NCI-H2081 treated with DMSO at 0.1 percent for 48 hours (cell line): ENCODE measurements at places on chromosomes 16 and 17.

DNA sequence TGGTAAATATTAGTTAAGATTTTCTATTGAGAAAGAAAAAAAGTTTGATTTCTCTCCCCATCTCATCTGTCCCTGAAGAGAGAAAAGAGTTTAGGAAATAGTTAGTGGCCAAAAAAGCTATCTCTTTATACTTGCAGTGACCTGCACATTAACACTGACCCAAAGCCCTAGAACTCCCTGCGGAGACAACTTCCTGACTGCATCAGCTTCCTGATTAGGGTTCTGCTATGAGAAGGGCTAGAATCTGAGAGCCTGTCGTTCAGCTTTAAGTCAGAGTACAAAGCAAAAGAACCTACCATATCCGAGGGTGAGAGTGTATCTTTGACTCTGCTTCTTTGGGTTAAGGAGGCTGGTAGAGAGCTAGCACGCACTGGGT, 24.7 kb downstream of the LIMD2 start:
- DNase-seq: no peak

- no peak for DNase-seq
These were observed 5.6 kb upstream of the HSBP1 start for GRCh38 chr16:83802135-83802534.

GRCh38 chr17:8888704-8889302, 21.3 kb upstream of the PIK3R6 start:
- DNase-seq: no peak

DNA sequence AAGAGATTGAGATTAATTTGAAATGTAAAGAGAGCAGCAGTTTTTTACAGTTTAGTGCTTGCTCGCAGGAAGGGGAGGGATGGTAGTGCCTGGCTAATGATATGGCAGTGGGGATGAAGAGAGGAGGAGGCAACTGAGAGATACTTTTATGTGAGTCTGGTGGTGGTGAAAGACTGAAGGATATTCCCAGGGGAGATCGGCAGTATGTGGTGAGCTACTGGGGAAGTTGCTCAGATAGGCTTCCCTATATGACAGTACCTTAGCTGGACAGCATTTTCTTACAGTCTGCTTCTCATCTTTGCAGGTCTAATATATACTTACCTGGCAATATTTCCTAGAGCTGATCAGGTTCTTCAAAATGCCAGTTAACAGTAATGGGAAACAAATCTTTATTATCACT, 8.6 kb downstream of the CEP95 start:
- DNase-seq: no peak

DNA sequence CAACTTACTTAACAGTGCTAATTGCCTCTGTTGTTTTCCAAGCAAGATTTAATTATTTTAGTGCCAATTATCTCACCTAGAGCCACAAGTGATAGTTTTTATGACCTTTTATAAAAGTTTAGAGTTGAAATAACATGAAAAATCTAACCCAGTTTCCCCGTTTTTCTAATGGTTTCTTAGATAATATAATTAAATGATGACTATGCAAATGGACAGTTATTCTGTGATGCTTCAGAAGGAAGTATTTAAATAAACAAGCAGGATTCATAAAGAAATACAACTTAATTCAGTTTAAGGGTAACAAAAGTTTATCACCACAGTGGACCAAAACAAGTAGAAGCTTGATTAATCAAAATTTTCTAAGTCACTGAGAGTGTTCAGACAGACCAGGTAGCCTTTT, 721.2 kb upstream of the SOX9 start:
- no peak for DNase-seq

DNA sequence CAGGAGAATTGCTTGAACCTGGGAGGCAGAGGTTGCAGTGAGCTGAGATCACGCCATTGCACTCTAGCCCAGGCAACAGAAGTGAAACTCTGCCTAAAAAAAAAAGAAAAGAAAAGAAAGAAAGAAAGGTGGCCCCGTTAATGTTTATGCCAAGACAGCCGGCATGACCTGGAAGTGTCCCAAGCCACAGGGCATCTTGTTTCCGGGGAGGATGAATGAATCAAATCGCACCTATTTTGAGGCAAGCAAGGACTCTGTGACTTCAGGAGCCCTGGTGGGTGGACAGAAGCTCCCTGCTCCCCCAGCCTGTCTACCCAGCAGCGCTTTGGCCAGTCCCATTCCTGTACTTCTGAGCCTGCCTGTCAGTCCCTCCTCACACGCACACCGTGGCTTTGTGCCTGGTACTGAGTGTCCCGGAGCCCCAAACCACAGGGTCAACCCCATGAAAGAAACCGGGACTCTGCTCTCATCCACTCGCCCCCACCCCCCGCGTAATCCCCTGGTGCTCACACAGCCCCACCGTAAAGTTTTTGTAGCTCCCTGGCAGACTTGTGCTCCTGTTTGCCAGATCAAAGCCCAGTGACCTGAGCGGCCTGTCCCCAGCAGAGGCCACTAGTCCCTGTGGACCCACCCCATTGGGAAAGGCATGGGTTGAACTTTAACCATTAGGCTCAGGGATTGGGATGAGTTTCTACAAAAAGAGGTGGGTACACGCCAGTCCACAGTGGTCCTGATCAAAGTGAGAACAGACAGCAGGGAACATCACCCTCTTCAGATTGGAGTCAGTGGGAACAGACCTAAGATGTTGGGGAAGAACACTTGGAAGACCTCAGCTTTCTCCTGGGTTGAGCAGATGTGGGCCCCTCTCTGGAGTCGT, 19.3 kb downstream of the CD2BP2 start:
- no peak for DNase-seq

DNA sequence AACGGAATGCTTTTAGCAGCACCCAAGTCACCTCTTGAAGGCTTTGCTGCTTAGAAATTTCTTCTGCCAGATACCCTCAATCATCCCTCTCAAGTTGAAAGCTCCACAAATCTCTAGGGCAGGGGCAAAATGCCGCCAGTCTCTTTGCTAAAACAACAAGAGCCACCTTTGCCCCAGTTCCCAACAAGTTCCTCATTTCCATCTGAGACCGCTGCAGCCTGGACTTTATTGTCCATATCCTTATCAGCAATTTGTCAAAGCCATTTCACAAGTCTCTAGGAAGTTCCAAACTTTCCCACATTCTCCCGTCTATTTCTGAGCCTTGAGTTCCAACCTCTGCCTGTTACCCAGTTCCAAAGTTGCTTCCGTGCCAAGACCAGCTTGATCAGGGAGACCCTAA, 27.4 kb downstream of the TMC6 start:
- no peak for DNase-seq

DNA sequence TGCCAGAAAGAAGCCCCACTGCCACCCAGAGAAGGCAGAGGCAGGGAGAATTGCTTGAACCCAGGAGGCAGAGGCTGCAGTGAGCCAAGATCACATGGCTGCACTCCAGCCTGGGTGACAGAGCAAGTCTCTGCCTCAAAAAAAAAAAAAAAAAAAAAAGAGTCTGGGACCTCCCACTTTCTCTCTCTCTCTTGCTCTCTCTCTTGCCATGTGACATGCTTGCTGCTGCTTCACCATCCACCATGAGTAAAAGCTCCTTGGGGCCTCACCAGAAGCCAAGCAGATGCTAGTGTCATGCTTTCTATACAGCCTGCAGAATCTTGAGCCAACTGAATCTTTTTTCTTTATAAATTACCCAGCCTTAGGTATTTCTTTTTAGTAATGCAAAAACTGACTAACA, 21.5 kb upstream of the SRSF1 start:
- no peak for DNase-seq
